Fibroblast of mammary gland (primary cell): ENCODE measurements at places on chromosomes 6 and 20.

DNA sequence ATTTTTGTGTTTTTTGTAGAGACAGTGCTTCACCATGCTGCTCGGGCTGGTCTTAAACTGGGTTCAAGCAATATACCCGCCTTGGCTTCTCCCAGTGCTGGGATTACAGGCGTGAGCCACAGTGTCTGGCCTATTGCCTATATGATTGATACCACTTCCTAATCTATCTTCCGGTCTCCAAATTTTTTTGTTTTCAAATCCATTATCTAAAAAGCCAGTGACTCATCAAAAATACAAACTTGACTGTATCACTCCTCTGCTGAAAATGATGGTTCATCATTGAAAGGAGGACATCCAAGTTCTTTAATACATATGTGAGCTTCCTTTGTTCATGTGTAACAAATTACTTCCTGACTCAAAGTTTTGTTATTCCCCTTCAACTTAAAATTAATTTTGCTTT is 35.5 kb downstream of the FAM8A1 start:
- peak; percentile 13 for DNase-seq

GRCh38 chr6:112030206-112030960 is 23.5 kb upstream of the CCN6 start:
- DNase-seq = no peak

GRCh38 chr6:56798163-56798562 is 155.5 kb upstream of the DST start:
- DNase-seq = peak; percentile 91

- peak; percentile 38 for DNase-seq
These were observed 49.6 kb downstream of the ATXN1 start for GRCh38 chr6:16711546-16712254.

GRCh38 chr6:64233746-64234145 is 598.1 kb downstream of the PHF3 start:
- no peak for DNase-seq

- no peak for DNase-seq
These were observed 408.5 kb upstream of the SULF2 start for GRCh38 chr20:48193627-48194425.

GRCh38 chr6:124658053-124658452 is 304.2 kb upstream of the RNF217 start:
- no peak for DNase-seq

DNA sequence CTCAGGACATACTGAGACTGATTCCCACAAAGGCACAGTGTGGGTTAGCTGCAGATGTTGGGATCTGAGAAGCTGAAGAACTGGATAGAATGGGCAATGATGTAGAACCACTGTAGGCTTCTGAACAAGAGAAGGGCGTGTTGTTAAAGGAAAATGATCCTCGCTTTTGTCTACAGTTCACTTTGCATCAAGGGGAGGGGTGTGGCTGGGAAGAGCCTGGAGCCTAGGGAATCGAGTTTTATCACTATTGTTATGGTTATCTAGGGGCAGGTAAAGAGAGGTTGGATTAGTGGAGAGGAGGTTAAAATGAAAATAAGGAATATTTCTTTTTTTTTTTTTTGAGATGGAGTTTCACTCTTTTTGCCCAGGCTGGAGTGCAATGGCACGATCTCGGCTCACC is 768.1 kb downstream of the KIF16B start:
- DNase-seq = no peak

DNA sequence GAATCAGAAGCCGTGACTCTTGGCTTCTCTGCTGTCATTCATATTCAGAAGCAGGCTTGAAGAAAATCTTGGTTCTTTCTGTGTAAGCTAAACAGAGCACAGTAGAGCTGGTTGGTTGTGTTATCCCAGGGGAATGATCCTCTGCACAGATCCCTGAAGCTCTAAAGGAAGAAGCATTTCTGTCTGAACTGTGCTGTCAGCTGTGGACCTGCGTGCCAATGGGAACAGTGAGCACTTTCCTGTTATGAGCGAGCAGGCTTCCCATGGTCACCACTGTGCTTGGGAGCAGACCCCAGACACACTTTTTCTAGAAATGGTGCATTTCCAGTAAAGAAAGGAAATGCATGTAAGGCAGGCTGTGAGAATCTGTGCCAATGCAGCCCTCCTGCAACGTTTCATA is 490.2 kb downstream of the EPM2A start:
- peak; percentile 30 for DNase-seq

DNA sequence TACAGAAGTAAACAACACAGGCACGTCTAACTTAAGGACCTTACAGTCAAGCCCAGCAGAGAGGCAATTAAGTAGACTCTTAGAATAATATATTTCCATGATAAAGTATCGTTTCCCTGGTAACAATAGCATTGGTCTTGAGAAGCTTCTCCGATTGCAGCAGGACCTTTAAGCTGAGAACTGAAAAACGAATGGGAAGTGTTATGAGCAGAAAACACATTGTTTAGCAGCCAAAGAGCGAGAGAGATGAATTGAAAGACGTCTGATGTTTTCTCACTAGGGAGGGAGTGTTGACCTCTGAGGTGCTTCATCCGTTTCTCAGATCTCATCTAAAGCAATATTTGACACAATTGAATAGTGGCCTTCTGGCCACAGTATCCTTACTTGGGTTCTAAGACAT is 855 bp downstream of the BYSL start:
- DNase-seq = no peak

GRCh38 chr6:43516367-43516696 is 394 bp downstream of the YIPF3 start:
- DNase-seq = peak; percentile 10

GRCh38 chr6:164101859-164102258 is 687.3 kb downstream of the QKI start:
- DNase-seq = no peak

- DNase-seq = peak; percentile 36
These were observed 78.1 kb downstream of the UNC5CL start for GRCh38 chr6:40960742-40961430.

GRCh38 chr6:53929041-53929820 is 134.4 kb downstream of the LRRC1 start:
- peak; percentile 34 for DNase-seq

DNA sequence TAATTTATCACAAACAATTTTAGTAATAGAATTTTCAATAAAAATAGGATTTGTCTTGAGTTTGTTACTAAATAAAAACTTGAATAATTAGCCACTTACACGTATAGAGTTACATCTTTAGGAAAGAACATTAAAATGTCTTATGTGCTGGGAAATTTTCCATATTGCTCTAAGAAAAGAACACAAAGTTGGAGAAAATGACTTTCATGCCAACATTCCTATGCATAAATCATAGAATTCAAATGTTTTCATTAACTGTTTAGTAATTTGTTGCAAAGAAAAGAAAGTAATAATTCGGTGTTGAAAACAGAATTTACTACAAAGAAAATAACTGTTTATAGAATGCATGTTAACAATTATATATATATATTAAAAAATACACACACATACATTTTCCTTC is 4.7 kb upstream of the TBC1D32 start:
- no peak for DNase-seq

DNA sequence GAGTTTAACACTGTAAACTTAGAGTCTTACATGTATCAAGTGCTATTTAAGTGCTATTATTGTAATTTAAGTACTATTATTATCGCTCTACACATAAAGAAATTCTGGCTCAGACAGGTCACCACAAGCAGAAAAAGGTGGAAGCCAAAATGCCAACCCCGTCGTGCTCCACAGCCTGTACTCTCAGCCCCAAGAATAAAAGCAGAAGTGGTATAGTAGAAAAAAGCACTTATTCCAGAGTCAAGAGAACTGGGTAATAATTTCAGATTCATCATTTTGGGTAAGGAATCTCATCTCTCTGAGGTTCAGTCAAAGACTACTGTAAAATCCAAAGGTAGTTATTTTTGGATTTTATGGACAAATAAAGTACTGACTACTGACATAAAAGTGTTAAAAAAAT is 943 bp downstream of the ZUP1 start:
- no peak for DNase-seq

GRCh38 chr6:134397676-134398075 is 79.8 kb upstream of the SGK1 start:
- DNase-seq = no peak

- peak; percentile 10 for DNase-seq
These were observed 113.3 kb upstream of the NUP153 start for GRCh38 chr6:17820055-17820454.

DNA sequence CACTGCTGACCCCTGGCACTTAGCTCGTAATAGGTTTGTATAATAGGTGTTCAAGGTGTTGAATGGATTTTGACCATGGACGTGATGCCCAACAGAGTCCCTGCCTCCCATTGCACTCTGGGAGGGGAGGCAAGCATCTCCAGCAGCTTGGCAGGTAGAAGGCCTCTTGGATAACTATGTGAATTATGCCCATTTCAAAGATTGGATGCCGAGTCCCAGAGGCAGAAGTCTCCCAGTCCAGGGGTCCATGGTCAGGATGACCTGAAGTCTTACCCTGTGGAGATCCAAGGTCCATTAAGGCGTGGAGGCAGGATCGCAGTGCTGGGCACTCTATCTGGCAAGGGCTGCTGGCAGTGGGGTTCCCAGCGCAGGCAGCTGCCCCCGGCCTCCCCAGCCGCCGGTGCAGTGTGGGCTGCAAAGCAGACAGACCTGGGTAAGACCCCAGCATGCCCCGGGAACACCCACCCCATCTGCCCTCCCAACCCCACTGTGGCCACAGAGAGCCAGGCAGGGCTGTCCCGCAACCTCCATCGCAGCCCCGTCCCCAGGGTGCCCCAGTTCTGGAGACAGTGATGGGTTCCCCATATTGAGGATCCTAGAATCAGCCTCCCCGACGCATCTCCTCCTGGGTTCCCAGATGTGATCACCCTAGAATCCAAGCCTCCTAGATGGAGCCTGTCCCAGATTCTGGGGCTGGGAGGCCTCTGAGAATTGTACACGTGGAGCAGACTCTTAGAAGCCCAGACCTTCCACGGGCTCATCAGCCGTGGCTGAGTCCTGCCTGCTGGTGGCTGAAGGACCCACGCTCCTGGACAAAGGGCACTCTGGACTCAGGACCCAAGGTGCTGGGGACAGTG is 44.6 kb downstream of the APCDD1L start:
- no peak for DNase-seq

DNA sequence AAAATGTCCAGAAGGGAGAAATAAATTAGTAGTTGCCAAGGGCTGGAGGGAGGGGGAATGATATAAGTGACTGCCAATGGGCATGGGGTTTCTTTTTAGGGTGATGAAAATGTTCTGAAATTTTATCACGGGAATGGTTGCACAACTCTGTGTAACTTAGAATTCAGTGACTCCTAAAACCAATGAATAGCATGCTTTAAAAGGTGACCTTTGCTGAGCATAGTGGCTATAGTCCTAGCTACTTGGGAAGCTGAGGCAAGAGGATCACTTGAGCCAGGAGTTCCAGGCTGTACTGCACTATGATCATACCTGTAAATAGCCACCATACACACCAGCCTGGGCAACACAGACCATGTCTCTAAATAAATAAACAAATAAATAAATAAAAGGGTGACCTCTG is 109.0 kb downstream of the ATG5 start:
- peak; percentile 5 for DNase-seq

DNA sequence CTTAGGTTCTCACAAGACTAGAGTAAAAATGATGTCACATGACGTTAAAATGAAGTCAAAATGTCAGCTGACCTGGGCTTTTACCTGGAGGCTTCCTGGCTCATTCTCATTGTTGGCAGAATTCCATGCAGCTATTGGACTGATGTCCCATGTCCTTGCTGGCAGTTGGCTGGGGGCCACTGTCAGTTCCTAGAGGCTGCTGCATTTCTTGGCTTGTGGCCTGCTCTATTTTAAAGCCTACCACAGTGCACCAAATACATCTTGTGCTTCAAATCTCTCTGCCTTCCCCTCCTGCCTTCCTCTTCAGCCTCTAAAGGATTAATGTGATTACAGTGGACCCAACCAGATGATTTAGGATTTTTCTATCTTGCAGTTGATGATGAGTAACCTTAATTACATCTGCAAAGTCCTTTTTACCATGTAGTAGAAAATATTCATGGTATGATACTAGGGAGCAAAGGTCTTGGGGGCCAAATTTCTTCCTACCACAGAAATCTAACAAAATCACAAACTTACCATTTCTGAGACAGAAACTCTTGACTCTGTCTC is 81.9 kb downstream of the FIG4 start:
- peak; percentile 57 for DNase-seq

- DNase-seq = peak; percentile 40
These were observed 98.5 kb downstream of the LY86 start for GRCh38 chr6:6686748-6687601.

- DNase-seq = peak; percentile 60
These were observed 3.0 kb downstream of the FLRT3 start for GRCh38 chr20:14334306-14334930.

- no peak for DNase-seq
These were observed 304.7 kb downstream of the TRDN start for GRCh38 chr6:123332070-123332469.

DNA sequence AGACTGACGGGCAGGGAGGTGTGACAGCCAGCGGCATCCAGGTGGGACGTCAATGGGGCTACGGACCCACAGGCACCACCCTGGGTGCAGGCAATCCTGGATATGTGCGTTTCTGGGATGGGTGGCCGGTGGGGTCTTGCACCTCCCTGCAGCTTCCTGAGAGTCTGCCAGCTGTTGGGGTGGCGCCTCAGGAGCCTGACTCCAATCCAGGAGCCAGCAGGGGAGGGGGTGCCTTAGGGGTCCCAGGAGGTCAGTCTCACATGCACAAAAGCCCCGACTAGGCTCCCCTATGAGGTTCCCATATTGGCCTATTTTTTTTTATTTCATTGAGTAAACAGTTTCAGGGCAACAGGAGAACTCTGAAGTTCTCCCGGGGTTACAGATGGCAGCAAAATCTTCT is 73.3 kb downstream of the GINS1 start:
- no peak for DNase-seq

GRCh38 chr6:101402622-101403031 is 9.1 kb downstream of the GRIK2 start:
- no peak for DNase-seq

GRCh38 chr6:108655806-108656651 is 95.3 kb downstream of the FOXO3 start:
- peak; percentile 92 for DNase-seq

DNA sequence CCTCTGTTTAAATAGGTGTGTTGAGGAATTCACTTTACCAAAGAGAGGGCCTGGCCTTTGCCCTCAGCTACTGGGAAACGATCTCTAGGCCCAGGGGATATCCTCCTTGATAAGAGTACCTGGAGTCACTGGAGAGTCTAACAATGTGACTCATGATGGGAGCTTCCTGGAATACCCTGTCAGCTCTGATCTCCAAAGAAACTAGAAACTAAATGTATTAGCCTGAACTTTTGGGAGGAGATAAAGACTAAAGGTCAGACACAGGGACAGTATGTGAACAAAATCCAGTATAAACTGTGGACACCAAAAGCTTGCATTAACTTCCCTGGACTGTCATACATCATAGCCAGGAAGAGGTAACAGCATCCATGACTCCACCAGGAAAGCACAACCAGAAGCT is 148.5 kb downstream of the RNGTT start:
- DNase-seq = no peak

DNA sequence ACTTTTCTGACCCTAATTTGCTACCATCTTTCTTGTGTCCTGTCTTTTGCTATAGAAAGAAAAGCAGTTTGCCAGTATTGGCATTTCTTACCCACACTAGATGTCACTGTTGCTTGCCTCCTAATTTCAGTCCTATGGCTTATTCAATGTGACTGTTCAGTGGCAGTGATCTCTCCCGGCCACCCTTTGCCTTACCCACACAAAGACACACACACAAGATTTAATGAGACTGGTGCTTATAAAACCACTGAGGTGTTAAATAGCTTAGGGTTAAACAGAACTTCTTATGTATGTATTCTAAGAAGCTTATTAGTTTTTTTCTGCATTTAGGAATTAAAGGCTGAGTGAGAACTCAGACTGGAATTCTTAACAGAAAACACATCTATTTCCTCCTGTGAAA is 233.6 kb upstream of the ASCC3 start:
- peak; percentile 52 for DNase-seq
